ENCODE measurements at places on chromosomes 1 and 21.

- DNase-seq = no peak
Observed at GRCh38 chr1:248815407-248816034, 10.2 kb downstream of the SH3BP5L start.

DNA sequence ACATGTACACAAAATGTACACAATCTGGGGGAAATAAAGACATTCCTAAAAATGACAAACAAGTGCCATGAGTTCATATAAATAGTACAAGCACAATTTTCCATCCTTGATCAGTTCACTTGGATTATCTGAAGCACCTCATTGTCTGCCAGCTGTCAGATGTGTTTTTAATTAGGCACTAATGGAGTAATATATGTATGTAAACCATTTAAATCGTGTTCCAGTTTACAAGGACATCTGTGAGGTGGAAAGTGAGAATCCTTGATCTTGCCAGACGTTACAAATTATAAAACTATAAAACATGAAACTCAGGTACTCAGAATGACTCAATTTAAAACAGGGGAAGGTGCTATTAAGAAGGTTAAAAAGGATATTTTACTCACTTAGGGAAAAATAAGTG is 1312.2 kb downstream of the PLA2G4A start:
- DNase-seq = no peak

DNA sequence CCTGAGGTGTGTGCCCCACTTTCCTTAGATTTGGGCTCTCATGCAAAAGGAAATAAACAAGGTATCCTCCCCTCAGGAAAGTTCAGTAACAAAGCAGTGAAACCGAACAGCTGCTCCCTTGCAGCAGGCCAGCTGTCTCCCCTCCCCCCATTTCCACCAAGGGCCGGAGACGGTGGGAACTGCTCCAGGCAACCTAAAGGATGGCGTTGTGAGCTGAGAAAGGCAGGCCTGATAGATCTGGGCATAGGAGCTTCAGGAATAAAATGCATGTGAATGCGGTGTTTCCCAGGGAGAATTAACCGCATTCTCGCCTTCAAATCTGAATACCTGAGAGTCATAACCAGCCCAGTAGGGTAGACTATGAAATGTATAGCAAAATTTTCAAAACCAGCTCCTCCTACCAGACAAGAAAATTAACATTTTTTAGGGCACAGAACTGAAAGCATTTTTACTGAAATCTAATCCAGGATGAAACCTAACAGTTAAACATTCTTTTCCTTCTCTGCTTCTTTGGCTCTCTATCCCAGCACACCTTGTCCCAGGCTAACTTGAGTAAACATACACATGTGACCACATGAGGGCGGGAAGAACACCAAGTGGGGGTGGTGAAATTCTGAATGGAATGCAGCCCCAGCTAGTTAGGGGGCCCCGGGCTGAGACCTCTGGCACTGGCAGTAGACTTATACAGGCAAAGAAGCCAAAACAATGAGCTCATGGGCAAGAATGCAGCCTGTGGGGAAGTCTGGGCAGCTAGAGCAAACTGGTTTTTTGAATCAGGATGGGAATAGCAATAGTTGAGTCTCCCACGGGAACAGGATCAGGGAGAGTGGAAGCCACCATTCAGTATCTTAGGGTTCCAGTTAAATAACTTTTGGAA is 11.5 kb downstream of the MCL1 start:
- no peak for DNase-seq

GRCh38 chr1:161307892-161308638 is 1.7 kb downstream of the MPZ start:
- no peak for DNase-seq

- no peak for DNase-seq
Observed at GRCh38 chr1:185696422-185697150, 37.6 kb upstream of the HMCN1 start.

DNA sequence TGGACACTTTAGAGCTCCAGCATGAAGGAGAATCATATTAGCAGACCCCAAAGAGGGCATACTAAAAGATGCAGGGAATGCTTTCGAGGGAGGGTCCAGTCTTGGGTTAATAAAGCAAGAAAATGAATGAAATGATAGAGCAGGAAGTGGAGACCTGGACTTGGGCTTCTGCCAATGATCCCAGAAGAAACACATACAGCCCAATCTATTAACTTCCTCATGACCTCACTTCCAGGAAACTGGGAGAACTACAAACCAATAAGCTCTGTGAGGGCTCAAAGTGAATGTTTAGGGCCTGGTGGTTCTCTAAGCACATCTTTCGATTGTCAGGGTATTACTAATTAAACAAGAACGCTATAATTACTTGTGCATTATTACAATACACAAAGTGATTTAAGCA is 53.6 kb upstream of the SSX2IP start:
- no peak for DNase-seq

DNA sequence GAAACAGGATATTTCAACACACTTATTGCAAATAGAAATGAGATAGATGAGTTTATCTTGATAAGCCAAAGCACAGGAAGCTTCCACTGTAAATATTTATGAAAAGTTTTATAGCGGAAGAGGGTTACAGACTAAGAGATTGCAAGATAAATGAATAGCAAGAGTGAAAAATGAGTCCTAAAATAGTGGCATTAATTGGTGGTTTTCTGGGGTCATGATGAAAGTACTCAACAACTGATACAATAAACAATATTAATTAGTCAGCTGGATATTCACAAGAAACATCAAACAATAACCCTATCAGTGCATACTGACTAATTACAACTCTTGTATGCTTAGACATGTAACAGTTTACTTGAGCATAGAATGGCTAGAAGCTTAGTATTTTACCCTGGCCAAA is 154.8 kb upstream of the CHODL start:
- DNase-seq = no peak

DNA sequence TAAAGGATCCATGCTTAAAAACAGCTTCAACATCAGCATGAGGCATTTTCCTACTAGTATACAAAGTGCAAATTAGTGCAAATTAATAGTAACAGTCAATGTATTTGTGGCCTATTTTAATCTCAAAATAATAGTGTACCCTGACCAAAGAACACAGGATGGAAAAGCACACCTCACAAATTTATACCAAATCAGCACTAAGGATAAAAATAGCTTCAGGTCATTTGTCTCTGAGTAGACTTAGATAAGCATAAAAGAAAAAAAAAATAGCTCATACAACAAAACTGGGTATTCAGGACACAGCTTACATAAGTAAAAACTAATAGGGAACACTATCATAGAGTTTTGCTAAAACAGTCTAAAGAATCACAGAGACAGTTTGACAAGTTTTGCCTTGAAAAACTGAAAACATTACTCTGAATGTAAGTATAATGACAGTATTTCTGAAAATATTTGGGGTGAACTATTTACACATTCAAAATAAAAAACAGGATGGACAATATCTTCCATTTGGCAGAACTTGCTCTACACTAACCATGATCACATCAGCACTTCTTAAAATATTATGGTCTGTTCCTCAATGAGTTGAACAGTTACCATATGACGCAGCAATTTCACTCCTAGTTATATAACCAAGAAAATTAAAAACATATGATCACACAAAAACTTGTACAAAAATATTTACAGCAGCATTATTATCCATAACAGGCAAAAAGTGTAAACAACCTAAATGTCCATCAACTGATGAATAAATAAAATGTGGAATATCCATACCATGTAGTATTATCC is 46.3 kb downstream of the RNF115 start:
- DNase-seq = no peak

- no peak for DNase-seq
Observed at GRCh38 chr21:46080171-46081021, 17.5 kb upstream of the COL6A2 start.

GRCh38 chr1:165403835-165404482 is 41.0 kb downstream of the RXRG start:
- no peak for DNase-seq

DNA sequence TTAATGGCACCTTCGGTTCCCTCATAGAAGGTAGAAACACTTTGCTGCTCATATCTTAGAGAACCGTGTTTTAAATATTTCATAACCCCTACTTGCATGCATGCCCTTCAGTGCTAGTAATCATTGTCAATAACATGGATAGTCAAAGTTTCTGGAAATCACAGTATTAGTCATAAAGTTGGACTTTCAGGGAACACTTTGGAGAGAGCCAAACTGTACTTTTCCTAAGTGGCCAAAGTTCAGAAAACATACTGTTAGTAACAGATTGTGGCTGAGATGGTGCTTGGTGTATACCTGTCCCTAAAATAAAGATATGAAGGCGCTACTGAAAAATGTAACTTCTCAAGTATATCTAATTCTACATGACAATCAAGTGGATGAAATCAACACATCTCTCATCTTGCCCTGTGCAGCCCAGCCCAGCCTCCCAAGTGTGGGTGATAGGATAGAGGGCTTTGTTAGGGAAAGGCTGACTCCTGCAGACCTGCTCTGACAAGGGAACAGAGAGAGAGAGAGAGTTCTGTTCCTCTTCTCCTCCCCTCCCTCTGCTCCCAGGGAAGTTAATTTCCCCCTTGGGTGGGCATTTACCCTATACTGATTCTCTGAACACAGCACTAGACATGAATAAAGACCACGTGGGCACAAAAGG is 14.4 kb downstream of the MYOC start:
- no peak for DNase-seq

- no peak for DNase-seq
Observed at GRCh38 chr1:54397090-54397591, 9.1 kb downstream of the SSBP3 start.

GRCh38 chr1:111998332-111998731 is 8.9 kb upstream of the KCND3 start:
- no peak for DNase-seq

GRCh38 chr1:32991386-32991785 is 26.8 kb upstream of the RNF19B start:
- no peak for DNase-seq

GRCh38 chr21:20965816-20966215 is 32.4 kb upstream of the NCAM2 start:
- no peak for DNase-seq

GRCh38 chr1:52792036-52792435 is 50.5 kb upstream of the ZYG11A start:
- DNase-seq = no peak

DNA sequence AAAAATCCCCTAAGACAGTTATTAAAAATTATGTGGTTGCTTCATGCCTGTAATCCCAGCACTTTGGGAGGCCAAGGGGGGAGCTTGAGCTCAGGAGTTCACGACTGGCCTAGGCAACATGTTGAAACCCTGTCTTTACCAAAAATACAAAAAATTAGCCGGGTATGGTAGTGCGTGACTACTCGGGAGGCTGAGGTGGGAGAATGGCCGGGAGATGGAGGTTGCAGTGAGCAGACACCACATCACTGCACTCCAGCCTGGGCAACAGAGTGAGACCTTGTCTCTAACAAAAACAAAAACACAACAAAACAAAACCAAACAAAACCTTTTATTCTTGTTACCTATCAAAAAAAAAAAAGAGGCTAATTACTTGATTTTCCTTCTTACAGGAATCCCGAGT is 2.1 kb downstream of the ELK4 start:
- DNase-seq = no peak

GRCh38 chr1:223772771-223773160 is 60.4 kb downstream of the CAPN2 start:
- DNase-seq = no peak

- DNase-seq = no peak
Observed at GRCh38 chr21:36199021-36199420, 42.4 kb downstream of the DOP1B start.

GRCh38 chr1:237411621-237412020 is 369.6 kb downstream of the RYR2 start:
- DNase-seq = no peak

DNA sequence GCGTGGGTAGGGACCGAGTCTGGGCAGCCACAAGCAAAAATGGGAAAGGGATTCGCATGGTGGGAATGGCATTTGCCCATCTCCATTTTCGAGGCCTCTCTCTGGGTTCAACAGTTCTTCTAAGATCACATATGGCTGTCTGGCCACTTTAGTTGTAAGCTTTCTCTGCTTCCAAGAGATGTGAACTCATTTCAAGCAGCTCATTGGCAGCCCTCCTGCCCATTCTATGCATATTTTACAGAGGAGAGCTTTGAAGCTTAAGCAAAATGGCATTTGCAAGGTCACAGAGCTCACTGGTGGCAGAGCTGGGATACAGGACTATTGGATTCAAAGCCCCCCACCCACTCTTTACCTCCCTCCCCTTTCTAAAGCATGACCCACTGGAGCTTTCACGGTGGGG is 93.7 kb downstream of the HHIPL2 start:
- no peak for DNase-seq

DNA sequence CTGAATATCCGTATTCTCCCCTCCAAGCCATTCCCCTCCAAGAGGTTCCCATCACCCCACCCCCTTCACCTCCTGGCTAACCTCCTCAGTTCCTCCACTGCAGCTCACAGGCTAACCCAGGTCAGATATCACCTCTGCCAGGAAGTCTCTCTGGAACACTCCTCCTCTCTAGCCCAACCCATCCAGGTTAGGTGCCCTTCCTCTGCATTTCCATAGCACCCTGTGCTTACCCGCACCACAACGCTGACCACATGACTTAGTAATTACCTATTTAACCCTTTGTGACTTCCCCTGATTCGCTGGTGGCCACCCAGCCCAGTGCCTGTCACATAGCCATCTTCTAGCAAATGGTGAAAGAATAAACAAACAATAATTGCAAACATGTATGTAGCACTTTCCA is 49.5 kb upstream of the IFFO2 start:
- DNase-seq = no peak

DNA sequence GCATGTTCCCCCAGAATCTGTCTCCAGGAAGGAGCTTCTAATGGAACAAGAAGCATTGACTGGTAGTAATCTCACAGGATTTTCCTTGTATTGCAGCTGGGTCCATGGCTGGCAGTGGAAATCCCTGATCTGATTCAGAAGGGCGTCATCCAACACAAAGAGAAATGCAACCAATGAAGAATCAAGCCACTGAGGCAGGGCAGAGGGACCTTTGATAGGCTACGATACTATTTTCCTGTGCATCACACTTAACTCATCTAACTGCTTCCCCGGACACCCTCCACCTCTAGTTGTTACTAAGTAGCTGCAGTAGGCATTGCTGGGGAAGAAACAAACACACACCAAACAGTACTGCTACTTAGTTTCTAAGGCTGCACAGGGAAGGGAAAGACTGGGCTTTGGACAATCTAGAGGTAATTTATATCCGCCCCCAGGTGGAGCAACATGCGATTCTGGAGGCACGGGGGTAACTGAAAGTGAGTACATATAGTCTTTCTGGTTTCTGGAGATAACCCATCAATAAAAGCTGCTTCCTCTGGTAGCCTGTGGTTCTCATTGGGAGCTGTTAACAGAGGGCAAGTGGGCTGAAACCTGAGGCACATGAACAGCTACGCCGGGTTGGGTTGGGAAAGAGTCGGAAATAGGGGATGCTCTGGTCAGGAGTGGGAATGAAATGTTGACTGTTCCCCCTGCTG is 837 bp upstream of the USP21 start:
- DNase-seq = no peak

Data from activated CD8-positive, alpha-beta memory T cell treated with anti-CD3 and anti-CD28 coated beads for 48 hours (primary cell).